ENCODE measurements at places on chromosomes 7 and 10.

- no peak for DNase-seq
Measured at GRCh38 chr10:114042895-114043531, 653 bp upstream of the ADRB1 start.

GRCh38 chr10:33716501-33717267, 382.2 kb upstream of the NRP1 start:
- DNase-seq = peak; percentile 36

GRCh38 chr7:20064974-20065862, 152.0 kb downstream of the MACC1 start:
- DNase-seq = no peak

DNA sequence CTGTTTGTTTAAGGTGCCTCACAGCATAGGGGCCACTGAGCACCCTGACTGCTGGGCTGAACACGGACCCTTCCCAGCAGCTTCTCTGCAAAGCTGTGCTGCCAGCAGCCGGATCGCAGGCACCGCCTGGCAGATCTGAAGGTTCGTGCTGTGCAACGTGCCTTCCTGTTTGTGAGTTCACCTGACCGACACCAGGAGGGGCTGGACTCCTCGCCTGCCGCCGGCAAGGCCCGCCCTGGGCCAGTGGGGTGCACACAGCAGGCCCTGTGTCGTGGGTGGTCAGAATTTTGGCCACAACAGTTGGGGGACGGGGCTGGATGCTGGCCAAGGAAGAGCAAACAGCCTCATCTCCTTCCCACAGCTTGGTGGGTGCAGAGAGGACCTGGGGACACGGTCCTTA, 12.6 kb downstream of the CYP2W1 start:
- no peak for DNase-seq

DNA sequence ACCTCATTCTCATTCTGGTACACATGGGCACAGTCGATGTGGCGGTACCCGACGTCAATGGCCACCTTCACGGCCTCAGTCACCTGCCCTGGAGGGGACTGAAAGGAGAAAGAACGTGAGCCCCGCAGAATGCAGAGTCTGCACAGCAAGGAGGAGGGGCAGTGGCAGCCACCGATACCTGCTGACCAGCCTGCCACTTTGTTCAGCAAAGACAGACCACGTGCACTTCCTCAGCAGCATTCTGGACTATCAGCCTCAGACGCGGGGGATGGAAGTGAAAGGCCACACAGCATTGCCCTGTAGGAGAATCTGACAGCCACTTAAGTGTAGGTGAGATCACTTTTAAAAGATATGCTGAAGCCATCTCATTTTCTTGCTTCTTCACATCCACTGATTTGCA, 7.2 kb downstream of the AKR1B1 start:
- DNase-seq = no peak

- no peak for DNase-seq
Measured at GRCh38 chr7:69736126-69736810, 138.0 kb downstream of the AUTS2 start.

- DNase-seq = no peak
Measured at GRCh38 chr10:92756201-92757065, 66.7 kb downstream of the HHEX start.

DNA sequence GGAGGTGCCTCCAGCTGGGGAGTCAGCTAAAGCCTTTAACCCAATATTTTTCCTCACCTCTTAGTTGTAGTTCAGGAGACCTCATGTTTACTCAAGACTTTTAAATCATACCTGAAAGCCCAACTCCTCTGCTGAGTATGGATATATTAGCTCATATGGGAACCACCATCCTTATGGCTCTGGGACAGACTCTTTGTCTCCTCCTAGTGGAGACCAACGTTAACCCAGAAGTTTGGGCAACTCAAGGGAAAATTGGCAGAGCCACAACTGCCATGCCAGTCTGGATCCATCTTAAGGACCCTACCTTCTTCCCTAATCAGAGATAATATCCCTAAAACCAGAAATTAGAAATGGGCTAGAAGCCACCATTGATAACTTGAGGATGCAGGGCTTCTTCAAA, 80.8 kb downstream of the TMEM106B start:
- DNase-seq = no peak

DNA sequence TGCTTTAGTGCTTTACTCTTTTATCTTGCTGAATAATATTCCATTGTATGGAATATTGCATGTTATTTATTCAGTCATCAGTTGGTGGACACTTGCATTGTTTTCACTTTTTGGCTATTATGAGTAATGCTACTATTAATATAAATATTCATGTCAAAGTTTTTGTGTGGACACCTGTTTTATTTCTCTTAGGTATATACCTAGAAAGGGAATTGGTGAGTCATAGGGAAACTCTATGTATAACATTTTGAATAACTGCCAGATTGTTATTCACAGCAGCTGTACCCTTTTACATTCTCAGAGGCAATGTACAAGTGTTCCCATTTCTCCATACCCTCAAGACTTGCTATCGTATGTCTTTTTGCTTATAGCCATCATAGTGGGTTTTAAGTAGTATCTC, 268.7 kb downstream of the SEMA3A start:
- no peak for DNase-seq

- DNase-seq = no peak
Measured at GRCh38 chr7:151309311-151309710, 32.3 kb upstream of the NUB1 start.

- DNase-seq = no peak
Measured at GRCh38 chr7:66427956-66428355, 200.7 kb upstream of the KCTD7 start.

GRCh38 chr7:29839921-29840320, 33.6 kb downstream of the WIPF3 start:
- DNase-seq = no peak

GRCh38 chr10:127151981-127152699, 44.3 kb downstream of the INSYN2A start:
- no peak for DNase-seq

GRCh38 chr7:149635561-149636329, 137.6 kb downstream of the ZNF467 start:
- DNase-seq = no peak

DNA sequence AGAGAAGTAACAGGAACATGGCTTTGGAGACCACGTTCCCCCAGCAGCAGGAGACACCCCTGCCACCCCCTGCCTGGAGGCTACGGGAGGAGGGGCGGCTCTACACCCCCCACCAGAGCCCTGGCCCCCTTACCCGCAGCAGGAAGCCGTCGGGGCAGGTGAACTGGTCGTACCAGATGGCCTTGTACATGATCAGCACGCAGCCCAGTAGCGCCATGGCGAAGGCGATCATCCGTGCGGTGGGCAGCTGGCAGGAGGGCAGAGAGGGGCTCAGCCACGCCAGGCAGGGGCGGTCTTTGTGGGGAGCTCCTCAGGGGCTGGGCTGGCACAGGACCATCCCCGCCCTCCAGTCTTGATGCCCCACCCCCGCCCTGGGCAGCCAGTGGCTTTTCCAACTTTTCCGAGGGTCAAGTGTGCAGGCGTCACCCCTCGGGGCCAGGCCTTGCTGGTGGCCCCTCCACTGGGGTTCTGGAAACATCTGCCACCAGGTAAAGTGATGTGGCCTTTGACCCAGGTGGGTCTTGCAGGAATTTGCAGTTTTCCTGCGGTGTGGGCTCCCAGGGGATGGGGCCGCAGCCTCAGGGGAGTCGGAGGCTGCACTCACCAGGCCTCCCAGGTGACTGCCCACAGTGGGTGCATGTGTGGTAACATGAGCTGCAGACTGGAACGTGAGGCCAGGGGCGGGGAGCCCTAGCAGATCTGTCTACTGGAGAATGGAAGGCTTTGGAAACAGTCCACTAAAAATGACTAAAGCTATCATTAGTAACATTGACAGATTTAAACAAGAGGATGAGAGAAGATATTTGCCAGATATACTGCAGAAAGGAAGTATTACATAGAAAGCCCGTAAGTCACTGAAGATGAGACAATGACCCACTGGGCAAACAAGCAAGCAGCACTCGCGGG, 9.7 kb downstream of the CALY start:
- no peak for DNase-seq

DNA sequence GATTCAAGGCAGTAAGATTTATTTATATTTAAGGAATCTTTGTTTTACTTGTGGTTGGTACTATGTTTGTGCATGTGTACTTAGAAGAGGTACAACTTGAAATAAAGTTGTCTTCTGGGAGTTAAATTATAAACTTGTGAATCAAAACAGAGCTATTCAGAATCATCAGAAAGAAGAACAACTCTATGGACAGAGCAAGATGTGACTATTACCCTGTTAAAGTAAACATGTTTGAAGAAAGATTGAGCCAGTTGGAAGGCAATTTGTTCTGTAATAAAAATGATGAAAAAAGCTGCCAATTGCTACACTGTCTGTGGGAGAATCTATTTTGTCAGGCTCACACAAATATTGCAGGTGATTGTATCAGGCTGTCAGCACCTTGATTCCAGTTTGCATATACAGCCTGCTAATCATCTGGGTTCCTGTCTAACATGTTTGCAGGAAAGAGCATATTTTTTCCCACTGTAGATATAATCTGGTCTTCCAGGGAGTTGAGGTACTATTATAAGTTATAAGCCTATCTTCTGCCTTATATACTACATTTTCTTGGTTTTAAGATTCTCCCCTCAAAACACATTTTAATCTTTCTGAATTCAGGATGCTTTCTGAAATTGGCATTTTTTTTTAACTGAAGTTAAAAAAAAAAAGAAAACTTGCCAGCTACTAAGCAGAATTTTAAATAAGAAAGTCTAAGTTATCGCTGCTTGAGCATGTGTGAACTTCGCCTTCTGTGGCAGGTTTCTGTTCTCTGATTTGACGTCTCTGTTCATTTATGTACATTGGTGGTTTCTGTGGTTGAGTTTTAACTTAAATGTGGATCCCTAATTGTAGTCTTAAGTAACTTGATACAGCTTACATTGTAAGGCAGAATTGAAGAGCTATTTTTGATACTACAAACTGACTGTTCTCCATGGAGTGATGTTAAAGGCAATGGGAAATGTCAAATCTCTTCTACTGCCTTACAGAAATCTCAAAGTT, 46.0 kb downstream of the ZNRF2 start:
- peak; percentile 91 for DNase-seq

DNA sequence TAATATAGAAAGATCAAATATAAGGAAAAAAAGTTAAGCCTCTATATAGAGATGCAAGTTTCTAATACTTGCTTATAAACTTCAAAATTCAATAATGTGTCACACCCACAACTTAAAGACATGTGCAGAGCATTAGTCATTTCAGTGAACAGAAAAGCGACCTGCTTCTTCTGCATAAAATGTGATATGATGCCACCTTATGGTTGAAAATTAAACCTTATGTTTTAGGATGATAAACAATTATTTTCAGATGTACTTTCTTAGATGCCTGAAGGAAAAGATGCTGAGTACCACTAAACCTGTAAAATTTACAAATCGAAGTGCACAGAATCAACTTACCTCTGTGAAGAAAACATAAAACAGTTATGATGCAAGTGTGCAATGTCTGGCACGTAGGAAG, 96.0 kb downstream of the MTERF1 start:
- DNase-seq = peak; percentile 13

- DNase-seq = no peak
Measured at GRCh38 chr10:131901181-131901829, 497 bp downstream of the PPP2R2D start.

GRCh38 chr7:72435366-72435765, 23.2 kb upstream of the CALN1 start:
- DNase-seq = no peak

DNA sequence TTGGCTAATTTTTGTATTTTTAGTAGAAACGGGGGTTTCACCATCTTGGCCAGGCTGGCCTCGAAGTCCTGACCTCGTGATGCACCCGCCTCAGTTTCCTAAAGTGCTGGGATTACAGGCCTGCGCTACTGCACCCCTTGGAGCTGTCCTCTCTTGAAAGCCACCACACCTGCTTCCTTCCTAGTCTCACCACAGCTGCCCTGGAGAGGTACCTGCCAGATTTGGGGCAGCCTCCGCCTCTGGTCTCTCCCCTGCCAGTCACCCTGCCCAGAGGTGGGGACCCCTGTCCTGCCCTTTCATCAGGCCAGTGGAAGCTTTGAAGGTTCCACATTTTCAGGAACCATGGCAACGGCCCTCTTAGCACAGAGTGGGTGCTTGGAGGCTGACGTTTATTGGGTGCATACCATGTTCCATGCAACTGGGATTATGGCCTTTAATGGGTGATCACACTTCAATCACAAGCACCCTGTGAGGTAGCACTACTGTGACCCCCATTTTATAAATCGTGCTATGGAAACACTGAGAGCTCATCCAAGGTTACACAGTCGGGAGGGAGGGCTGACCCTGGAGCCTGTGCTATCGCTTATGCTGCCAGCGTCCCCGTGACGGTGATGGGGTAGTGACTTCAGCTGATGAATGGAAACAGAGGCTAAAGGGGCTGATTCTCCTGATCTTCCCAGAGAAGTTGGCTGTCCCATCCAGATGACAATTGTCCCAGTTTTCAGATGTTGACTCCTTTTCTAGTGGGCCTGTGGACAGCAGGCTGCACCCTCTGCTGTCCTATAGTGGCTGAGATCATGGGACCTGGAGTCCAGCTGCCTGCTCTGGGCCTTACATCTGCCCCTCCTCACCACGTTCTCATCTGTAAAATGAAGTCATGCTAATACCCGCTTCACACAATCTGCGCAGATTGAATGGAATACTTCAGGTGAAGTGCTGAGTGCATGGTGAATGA, 11.5 kb upstream of the FGFR2 start:
- DNase-seq = no peak

- DNase-seq = no peak
Measured at GRCh38 chr10:42836771-42837468, 54.3 kb downstream of the BMS1 start.

- DNase-seq = no peak
Measured at GRCh38 chr7:47778153-47778661, 170.1 kb downstream of the PKD1L1 start.

- DNase-seq = no peak
Measured at GRCh38 chr10:132175907-132176581, 10.7 kb upstream of the DPYSL4 start.

GRCh38 chr7:97973206-97973658, 16.8 kb downstream of the OCM2 start:
- no peak for DNase-seq

GRCh38 chr10:3853016-3853415, 68.0 kb upstream of the KLF6 start:
- no peak for DNase-seq

DNA sequence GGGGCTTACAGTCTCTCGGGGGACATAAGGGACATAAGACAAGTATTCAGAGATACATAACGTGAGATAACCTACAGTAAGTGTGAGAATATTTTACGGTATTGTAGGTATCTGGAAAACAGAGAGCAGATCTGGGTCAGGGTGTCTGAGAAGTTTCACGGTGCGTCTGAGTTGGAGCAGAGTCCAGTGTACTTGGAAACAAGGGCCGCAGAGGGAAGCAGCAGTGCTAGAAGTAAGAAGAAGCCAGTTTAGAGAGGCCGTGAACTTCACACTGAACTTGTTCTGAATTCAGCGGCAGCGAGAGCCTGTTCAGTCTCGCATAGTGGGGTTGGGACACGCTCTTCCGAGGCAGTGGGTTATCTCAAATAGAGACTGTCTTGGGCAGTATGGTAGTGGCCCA, 85.5 kb downstream of the TAF3 start:
- no peak for DNase-seq

- DNase-seq = no peak
Measured at GRCh38 chr7:86785641-86786040, 141.9 kb downstream of the GRM3 start.

Data from LNCaP clone FGC (cell line).